ENCODE measurements at places on chromosomes 7 and 10.

DNA sequence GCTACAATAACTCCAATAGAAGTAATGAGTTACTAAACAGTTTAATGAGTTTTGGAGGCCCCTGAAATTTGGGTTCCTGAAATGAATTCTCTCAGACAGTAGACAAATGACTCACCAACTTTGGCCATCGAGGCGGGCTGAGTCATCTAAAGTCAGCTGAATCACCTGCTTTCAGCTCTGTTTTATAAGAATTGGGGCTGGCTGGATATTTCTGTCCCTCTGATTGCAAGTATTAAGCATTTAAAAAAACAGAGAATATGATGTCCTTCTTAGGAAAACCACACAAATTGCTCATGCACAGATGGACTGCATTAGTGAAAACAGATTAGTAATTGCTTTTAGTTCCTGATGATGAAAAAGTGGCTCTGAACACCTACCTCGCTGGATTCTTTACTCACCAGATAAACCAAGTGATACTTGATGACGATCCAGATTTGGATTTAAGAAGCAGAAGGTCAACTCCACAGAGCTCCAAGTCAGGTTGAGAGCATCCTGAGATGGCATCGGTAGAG lies 59.1 kb downstream of the ZNF365 start:
- DNase-seq = no peak

GRCh38 chr7:138063400-138063799 lies 12.9 kb upstream of the AKR1D1 start:
- DNase-seq = no peak

GRCh38 chr10:53023411-53023810 lies 250.8 kb upstream of the MBL2 start:
- no peak for DNase-seq

DNA sequence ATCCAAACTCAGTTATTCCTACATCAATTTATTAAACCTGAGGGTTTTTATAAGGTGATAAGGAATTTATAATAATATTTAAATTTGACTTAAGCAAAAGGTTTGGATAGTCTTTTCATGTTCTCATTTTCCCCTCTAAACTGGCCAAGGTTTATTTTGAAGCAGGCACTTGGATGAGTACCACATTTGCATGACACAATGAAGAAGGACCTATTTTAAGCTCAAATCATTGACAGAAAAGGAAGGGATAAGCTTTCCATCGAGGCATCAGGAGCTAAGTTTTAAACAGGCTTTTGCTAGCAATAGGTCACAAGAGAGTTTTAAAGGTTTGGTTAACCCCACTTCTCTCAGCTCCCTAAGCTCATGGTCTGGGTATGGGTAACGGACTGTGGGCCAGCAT lies 28.7 kb upstream of the FAM13C start:
- no peak for DNase-seq

- DNase-seq = no peak
Measured at GRCh38 chr10:69065406-69066361, 22.2 kb upstream of the SRGN start.

DNA sequence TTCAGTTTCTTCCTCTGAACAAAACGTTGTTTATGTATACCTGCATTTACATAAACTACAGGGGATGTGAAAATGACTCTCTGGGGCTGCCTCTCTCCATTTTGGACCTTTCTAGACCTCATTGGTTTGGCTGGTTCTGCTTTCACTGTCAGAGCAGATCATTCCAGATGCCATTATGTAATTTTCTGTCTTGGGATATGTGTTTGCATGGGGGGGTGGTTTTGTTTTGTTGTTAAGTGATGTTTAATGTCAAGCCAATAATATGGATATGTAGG lies 172.4 kb downstream of the LRRC4 start:
- DNase-seq = no peak

- no peak for DNase-seq
Measured at GRCh38 chr10:50373821-50374501, 122.6 kb upstream of the ASAH2 start.

DNA sequence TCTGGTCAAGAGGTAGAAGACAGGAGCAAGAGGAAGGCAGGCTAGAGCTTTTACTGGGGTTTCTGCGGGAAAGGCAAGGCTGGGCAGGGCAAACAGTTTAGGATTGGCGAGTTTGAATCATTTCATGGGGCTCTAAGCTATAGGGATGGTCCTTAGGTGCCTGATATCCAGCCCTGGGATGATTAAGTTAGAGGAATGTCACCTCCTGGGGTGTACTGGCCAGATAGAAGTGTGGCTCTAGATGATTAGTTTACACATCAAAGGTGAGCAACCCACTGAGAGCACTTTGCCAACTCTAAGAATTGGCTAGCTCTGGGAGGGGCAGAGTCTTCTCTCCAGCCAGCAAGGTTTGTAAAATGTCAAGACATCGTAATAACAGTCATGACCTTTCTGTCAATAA lies 52.4 kb downstream of the ZNF365 start:
- DNase-seq = no peak

DNA sequence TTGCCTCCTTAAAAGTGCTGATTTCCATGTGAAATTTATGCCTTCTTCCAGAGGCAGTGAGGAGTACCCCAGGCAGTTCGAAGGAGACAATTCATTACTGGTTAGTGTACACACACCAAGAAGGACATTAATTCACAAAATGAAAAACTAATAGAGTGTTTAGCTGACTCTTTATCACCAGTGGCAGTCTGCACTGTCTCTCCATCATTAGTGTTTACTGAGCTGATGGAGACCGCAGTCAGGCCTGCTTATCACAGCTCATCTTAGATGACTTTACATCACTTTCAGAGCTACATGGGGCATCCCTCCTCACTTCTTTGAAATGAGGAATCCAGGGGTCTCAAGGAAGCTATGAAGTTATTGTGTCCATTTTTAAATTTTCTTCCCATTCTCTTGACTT lies 155.5 kb upstream of the LRGUK start:
- no peak for DNase-seq
